ENCODE measurements at places on chromosomes 1 and 21.

DNA sequence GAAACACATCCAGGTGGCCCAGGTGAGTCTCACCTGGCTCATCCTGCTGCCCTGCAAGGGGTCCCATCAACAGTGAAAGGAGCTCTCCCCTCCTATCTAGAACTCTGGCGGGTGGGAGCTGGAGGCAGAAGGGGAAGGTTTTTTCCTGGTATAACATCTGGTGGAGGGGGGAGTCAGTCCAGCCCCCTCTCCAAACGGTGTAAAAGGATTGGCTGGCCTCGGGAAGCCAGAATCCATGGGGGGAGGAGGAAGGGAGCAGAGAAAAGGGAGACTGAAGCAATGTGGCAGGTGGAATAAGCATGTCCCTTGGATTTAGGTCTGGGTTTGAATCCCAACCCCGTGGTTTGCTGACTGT is 1.2 kb upstream of the CAMK2N1 start:
- DNase-seq: no peak

DNA sequence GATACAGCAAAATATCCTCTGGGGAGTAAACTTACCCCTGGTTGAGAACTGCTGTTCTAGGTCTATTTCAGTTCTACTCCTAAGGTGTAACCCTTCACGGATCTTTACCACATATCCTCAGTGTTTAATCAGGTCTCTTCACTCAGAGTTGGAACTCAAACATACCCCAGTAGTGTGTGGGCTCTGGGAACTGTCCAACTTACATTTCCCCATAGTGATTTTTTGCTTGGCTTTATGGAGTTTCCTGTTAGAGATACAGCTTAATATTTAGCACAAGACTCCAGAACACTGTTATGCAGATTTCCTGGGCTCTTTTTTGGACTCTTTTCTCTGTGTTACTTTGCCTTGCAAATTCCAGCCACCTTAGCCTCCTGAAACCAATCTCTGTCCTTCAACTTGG is 26.7 kb upstream of the LIN9 start:
- DNase-seq: no peak

- DNase-seq: peak; percentile 54
These were observed at the start of gene RUNX3 for GRCh38 chr1:24930260-24931145. TSS of gene RUNX3 (minus strand) at chr1:24930276. CDS start at chr1:24929868, 408 bp downstream.

DNA sequence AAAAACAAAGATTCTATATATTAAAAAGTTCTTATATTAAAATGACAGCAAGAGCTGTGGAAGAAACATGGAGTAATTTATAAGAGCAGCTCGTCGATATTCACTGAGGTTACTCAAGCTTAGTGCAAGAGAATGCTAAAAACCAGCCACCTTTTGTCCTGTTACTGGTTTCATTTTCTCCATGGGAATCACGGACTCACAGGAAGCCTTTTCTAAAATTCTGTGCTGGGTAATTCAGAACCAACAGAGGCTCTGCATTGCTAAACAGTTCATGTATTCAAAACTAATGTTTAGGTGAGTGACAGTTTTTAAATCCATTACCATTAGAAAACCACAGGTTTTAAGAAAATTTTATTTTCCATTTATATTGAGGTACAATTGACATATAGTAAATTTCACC is 147.8 kb upstream of the MAP1LC3C start:
- no peak for DNase-seq

DNA sequence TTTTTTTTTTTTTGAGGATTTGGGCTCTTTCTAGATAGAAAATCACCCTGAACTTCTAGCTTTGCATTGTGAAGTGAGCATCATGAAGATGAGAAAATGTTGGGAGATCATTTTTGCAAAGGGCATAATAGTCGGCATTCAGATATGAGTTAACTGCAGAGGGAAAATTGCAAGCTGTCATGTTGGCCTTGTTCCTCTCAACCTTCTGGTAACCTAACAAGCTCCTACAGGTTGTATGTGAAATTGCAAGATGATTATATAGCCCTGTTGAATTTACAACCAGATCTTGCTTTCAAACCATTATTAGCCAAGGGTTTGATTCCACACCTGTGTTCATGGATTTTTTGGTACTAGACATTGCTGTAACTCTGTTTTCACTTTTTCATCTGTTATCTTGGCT is 2.2 kb downstream of the ELOA start:
- DNase-seq: no peak

GRCh38 chr1:22673486-22674409 is 20.7 kb downstream of the C1QB start:
- DNase-seq: peak; percentile 18

DNA sequence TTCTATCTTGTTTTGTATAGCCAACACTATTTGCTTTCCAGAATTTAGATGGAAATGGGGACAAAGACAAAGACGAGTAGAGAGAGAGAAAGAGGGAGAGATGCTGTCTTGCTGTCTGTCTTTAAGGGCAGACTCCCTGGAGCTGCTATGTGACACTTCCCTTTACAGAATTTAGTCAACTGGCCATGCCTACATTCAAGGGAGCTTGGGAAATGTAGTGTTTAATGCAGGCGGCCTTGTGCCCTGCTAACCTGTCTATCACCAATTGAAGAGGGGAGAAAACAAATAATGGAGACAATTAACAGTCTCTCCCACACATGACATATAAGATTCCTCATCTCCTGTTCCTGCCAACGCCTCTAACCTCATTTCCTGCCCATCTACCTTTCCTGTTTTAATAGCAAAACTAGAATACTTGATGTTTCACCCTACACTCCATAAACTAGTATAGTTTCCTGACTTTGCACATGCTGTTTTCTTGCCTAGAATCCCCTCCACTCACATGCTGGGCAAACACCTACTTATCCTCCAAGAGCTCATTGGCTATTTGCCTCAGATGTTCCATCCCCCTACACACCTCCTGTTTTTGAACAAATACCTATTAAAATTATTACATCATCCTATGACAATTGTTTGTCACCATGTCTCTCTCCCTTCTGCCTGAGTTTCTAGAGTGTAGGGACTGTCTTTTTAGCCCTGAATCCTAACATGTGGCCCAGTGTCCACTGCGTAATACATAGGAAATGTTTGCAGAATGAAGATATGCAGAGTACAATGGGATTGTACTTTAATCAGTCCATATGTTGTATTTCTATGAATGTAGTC is 117.2 kb downstream of the SLC25A24 start:
- DNase-seq: no peak

- DNase-seq: peak; percentile 56
These were observed 49.6 kb upstream of the GOLT1A start for GRCh38 chr1:204263254-204263910.

DNA sequence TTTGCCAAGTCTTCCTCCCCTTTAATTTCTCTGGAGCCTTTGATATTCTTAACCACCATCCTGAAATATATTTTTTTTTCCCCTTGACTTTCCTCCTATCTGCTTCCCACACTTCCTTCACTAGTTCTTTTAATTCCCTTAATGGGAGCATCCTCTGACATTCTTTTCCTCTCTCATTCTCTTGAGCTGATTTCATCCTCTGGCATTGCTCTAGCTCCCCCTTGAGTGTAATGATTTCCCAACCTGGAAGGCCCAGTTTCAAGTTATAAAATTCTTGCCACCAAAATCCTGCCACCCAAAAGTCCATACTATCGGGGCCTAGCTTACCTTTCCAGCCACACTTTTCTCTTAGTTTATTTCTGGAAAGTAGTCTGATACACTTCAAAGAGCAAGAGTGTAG is 39.5 kb upstream of the UBE2U start:
- no peak for DNase-seq

GRCh38 chr1:25817840-25818501 is 1.8 kb upstream of the MTFR1L start:
- DNase-seq: no peak

DNA sequence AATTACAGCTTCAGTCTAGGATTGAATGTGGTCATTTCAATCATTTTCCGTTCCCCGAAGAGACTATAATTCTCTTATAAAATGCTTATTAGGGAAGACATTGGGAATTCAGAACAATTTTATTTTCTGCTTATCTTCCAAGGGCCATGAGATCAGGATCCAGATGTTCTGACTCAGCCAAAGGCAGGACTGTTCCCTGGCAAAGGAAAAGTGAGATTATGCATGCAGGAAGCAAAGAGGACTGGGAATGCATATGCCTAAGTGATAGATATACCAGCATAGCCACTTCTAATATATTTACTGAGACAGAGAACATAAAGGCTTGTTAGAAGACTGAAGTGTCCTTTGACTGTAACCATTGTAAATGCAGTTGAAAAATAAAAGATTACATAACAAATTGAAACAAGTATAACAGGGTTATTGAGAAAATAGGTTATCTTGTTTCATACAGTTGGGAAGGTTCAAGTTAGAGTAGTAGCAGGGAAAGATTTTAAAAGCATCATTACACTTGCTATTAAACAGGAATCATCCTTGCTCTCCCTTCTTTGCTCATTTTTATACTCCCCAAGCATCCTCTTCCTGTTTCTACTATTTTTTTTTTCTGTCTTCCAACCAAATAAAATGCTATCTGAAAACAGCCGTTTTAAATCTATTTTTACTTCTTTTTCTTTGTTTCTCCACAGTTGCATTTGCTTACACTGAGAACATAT is 439.6 kb upstream of the ADAMTS5 start:
- DNase-seq: no peak

GRCh38 chr1:234912548-234913277 is 215.9 kb downstream of the TOMM20 start:
- DNase-seq: no peak

- no peak for DNase-seq
These were observed 10.3 kb downstream of the POFUT2 start for GRCh38 chr21:45277101-45278045.

- no peak for DNase-seq
These were observed 34.6 kb downstream of the GADD45A start for GRCh38 chr1:67719329-67720196.

DNA sequence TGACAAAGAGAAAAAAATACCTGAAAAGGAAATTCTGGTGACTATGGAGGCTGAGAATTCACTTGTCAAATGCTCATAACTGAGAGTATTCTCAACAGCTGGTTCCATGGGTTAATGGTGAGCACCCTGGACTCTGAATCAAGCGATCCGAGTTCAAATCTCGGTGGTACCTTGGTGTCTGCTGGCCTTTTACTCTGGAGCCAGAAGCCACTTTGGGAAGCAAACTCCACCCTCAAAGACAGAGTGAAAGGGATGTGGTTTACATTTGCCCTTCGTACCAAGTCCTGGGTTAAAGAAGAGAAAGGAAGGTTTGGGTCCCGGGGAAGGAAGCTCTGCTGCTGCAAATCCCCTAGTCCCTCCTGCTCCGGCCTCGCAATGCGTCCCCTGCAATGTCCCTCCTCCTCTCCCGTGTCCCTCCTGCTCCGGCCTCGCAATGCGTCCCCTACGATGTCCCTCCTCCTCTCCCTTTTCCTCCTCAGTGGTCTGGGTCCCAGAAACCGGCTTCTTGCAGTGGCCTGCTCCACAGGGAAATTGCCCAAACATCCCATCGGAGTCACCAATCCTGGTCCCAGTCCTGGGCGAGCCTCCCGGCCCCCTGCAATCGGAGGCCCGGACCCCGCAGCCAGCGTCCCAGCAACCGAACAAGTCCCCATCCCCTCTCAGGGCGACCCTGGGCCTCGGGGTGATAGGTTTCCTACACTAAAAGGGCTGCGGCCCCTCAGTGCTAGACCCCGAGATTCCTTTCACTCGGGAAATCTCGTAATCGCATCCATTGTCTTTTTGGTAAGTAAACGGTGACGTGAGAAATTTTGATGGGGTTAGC is 129.4 kb downstream of the PPIAL4G start:
- no peak for DNase-seq

GRCh38 chr1:243605604-243606003 is 244.4 kb downstream of the AKT3 start:
- DNase-seq: no peak

DNA sequence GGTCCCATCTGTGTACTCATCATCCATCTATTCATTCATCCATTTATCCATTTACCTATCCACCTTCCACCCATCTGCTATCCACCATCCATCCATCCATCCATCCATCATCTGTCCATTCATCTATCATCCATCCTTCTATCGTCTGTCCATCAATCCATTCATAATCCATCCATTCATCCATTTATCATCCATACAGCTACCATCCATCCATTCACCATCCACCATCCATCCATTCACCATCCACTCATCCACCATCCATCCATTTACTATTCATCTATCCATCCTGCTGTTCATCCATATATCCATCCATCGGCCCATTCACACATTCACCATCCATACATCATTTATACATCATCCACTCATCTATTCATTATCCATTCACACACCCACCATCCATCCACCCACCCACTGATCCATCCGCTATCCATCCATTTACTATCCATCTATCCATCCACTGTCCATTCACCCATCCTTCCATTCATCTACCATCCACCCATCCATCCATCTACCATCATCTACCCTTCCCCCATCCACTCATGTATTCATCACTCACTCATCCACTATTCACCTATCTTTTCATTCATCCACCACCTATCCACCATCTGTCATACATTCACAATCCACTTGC is 96.4 kb downstream of the TRIM11 start:
- no peak for DNase-seq

DNA sequence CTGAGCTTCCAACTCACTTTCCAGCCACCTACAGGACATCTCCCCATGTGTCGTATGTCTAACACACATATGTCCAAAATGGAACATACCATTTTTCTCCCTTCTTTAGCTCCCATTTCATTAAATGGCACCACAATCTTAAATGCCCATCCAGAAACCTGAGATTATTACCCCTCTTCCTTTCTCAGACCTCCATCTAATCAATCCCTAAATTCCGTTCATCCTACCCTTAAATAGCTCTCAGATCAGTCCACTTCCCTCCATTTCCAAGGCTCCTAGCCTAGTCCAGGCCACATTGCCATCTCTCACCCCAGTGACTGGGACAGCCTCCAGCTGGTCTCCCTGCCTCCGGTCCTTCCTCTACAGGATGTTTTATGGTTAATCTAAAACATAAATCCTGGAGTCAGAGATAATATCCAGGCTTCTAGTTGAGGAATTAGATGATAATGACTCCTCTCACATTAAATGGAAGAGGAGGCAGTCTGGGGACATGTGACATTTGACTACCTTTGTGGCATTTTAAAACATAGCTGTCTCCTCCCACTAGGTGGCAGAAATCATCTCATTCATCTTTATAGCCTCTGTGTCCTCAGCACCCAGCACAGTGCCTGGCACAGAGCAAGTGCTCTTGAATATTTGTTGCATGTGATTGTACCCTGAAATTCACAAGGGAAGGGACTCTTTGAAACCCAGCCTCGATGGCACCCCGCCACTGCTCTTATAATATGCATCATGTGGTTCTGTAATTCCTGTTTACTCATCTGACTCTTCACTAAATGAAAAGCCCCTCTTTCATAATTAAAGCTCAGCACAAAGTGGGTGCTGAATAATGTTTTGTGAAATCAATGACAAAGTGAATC is 102.3 kb downstream of the TMEM53 start:
- DNase-seq: peak; percentile 17

DNA sequence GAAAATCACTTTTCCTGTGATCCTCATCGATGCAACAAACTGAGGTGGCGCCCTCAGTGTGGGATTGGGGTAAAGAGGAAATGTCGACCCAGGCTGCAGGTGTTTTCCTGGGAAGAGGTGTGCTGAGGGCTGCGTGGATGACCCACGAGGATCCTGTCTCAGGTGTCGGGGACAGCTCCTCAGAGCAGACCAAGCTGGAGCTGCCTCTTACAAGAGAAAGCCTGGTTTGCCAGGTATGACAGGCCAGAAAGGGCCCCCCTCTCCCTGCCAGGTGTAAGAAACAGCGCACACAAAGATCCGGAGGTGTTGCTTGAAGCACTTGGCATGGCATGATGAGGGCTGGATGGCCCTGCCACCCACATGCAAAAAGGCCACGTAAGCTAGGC is 12.6 kb downstream of the FHAD1 start:
- no peak for DNase-seq

- no peak for DNase-seq
These were observed 26.5 kb downstream of the TRIM45 start for GRCh38 chr1:117094841-117095604.

All from CMK (cell line).